A549 treated with AZD2906 at 1 μM for 4 hours (cell line): ENCODE measurements at places on chromosomes 12 and 14. TPM values are rescaled to one million over a fixed set of nuclear protein-coding genes. Genes with fewer than 3 reads are reported as not detected.

Gene TTC6
- total RNA-seq, result 0.12 to 0.45 TPM (median 0.34 TPM) in 5 replicates

Gene A2M
- total RNA-seq, result 0.14 to 0.24 TPM (median 0.14 TPM) in 4 of 5 replicates, not detected in the other

Gene NKX2-1
- total RNA-seq, result 0.03 to 0.07 TPM (median 0.06 TPM) in 4 of 5 replicates, not detected in the other

Gene TSPAN11
- 0.04 to 0.11 TPM (median 0.06 TPM) in 5 replicates for total RNA-seq

Gene GNG2
- total RNA-seq, result 2.7 to 3.6 TPM (median 3.3 TPM) in 5 replicates

Gene RTL1
- 0.16 to 0.27 TPM (median 0.22 TPM) in 5 replicates for total RNA-seq

Gene RNASE3
- not detected in 5 replicates for total RNA-seq

Gene FOXG1
- 0.09 to 0.22 TPM (median 0.19 TPM) in 5 replicates for total RNA-seq

Gene PRPH
- 0.82 to 2.1 TPM (median 1.9 TPM) in 5 replicates for total RNA-seq

Gene ITGA7
- 1.3 to 1.5 TPM (median 1.3 TPM) in 5 replicates for total RNA-seq

Gene DLGAP5
- 23.4 to 38.3 TPM (median 27.1 TPM) in 5 replicates for total RNA-seq

Gene PPFIA2
- not detected in 5 replicates for total RNA-seq

Gene TMEM233
- 0.02 to 0.15 TPM (median 0.07 TPM) in 4 of 5 replicates, not detected in the other for total RNA-seq
